ENCODE measurements at places on chromosomes 11 and 22.

- no peak for DNase-seq
Measured at GRCh38 chr22:37533995-37534394, 14.8 kb upstream of the CARD10 start.

- no peak for DNase-seq
Measured at GRCh38 chr11:35317253-35317652, 102.1 kb downstream of the SLC1A2 start.

GRCh38 chr11:46038529-46038928 is 82.7 kb downstream of the PHF21A start:
- DNase-seq: no peak

DNA sequence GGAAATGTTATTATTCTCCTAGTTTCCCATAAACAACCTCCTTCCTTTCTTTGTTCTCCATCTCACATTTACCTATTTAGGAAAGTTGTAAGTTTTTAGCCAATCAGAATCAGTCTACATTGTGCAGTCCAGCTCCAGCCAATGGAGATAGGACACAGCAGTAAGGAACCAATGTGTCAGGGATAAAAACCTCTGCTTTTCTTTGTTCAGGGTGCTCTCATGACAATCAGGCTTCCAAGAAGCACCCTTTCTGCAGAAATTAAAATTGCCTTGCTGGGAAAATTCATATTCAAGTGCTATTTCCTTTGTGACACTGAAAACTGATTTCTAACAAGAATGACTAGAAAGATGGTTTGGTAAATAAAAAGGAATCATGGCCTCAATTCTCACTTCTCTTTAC is 14.6 kb downstream of the SCGB2A1 start:
- DNase-seq: no peak

GRCh38 chr11:109075976-109076375 is 346.0 kb upstream of the C11orf87 start:
- no peak for DNase-seq

- DNase-seq: no peak
Measured at GRCh38 chr11:45663486-45664375, 1.7 kb downstream of the CHST1 start.

DNA sequence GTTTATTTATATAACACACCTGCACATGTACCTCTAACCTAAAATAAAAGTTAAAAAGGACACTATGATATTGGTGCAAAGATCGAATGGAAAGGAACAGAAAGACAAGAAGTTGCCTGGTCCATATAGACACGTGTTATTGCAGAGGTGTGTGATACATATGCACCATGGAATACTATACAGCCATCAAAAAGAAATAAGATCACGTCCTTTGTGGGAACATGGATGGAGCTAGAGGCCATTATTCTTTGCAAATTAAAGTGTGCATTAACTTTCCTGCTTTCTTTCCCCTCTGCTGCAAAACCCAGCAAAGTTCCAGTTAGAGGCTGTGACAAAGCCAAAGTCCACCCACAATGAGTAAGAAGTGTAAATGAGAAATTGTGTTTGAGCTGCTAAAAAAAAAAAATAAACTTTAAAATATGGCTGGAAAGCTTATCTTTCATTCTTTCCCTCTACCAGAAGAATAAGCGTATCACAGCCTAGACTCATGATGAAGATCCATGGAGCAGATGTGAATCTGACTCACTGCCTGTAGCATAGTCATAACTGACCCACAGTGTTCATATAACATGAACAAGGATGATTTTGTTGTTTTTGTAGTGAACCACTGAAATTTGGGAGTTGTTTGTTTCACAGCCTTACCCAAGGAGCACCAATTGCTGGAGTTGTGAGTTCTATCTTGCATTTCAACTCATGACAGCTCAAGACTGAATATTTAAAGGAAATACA is 9.6 kb downstream of the OR52K1 start:
- DNase-seq: no peak

- no peak for DNase-seq
Measured at GRCh38 chr11:68014157-68014946, 4.2 kb downstream of the ALDH3B1 start.

DNA sequence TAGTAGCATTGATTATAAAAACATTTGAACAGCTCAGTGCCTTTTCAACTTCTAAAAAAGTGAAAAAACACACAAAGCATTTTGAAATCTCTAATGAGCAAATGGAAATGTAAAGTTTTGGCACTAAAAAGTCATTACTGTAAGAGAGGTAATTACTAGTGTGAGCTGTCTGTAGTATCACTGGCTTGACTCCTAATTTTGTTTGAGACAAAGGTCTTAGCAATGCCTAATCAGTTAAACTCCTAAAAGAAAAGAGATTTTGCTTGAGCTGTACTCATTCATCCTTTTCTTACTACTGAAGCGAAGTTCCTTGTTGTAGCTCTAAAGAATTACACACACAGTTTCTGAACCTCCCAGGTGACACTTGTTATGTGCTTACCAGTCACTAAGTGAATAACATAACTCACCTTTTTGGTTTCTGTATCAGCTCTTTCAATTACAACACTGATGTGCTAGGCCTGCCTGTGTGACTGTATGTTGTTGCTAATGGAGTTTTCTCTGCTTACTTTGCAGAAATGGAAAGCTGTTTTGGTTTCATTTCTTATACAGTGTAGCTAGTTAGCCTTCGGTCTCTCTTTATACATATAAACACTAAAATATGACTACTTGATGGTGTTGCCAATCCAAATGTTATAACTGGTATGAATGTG is 924.4 kb upstream of the TENM4 start:
- DNase-seq: no peak

DNA sequence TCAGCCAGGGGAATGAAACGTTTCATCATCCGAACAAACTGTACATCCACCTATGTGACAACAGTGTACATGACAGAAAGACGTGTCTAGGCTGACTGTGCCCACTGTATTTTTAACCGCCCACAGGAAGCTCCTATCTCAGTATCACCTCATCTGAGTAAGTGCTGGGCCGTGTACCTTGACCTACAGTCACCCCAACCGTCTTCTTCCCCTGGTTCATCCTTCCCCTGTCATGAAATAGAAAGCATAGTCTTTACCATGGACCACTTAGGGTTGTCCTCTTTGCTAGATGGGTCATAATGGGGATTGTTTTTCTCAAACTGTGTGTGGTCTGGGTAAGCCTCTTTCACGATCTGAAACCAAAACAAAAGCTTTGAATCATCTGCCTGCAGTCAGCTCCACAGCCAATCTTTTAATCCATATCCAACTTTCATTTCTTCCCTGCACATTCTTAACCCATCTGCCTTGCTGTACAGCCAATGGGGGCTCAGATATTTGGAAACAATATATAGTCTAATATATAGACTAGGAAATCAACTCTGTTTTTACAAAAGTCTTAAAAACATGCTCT is 4.2 kb downstream of the THYN1 start:
- no peak for DNase-seq

- DNase-seq: no peak
Measured at GRCh38 chr11:134724779-134725140, 312.7 kb upstream of the B3GAT1 start.

- DNase-seq: no peak
Measured at GRCh38 chr22:48891688-48892577, 935.7 kb downstream of the BRD1 start.

GRCh38 chr11:60993615-60994014 is 22.1 kb downstream of the CD6 start:
- no peak for DNase-seq

GRCh38 chr11:35794333-35794732 is 131.8 kb downstream of the TRIM44 start:
- DNase-seq: no peak

- no peak for DNase-seq
Measured at GRCh38 chr22:30187094-30187493, 59.5 kb downstream of the LIF start.

DNA sequence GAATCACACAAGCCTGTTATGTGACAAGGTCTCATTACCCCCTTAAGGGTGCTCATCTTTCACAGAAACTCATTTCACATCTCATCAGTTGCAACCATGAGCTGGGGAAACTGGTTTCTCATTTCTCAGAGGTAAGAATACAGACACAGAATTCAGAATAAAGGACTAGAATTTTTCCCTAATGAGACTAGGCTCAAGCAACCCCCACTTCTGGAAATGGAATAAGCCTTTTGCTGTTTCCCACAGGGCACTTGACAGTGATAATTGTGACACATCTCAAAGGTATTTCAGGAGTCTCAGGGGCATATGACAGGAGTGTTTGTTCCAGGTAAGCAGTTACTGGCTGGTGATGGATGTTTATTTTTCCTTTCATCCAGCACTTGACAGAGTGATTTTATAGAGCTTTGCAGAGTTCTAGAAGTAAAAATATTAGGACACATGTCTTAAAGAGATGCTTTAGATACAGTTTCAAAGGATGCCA is 112.9 kb upstream of the DDI1 start:
- DNase-seq: no peak
